Tracheal epithelial cell (primary cell): ENCODE measurements at places on chromosomes 4 and X. TPM values are rescaled to one million over a fixed set of nuclear protein-coding genes. Genes with fewer than 3 reads are reported as not detected.

SHOX gene
- under 0.01 TPM in 1 of 2 replicates, not detected in the other for total RNA-seq

FAM236B gene
- total RNA-seq, result not detected in 2 replicates

SPACA5 gene
- total RNA-seq, result not detected in 2 replicates

SHISA3 gene
- total RNA-seq, result under 0.01 TPM in 1 of 2 replicates, not detected in the other

HS3ST1 gene
- 2.3 and 6.5 TPM in 2 replicates for total RNA-seq

DIAPH2 gene
- total RNA-seq, result 12.4 and 13.7 TPM in 2 replicates

RTL5 gene
- 0.21 and 0.24 TPM in 2 replicates for total RNA-seq
